ENCODE measurements at places on chromosomes 3 and 15.

GRCh38 chr15:39999538-40000200 is 39.3 kb downstream of the SRP14 start:
- DNase-seq: no peak
- no peak overlapping the region for H3K4me3 ChIP-seq
- no peaks in the 10 kb centered on the region for H3K4me1 ChIP-seq
- no peak overlapping the region for H3K27ac ChIP-seq

GRCh38 chr15:96351761-96352603 is 21.5 kb downstream of the NR2F2 start:
- H3K4me1 ChIP-seq: peaks cover 9% of the 10 kb centered on the region
- no peaks in the 10 kb centered on the region for H3K36me3 ChIP-seq
- H3K27me3 ChIP-seq: peaks cover 66% of the 10 kb centered on the region
- no peak overlapping the region for H3K27ac ChIP-seq

GRCh38 chr3:1227111-1227510 is 134.3 kb downstream of the CNTN6 start:
- no peaks in the 10 kb centered on the region for H3K4me1 ChIP-seq
- DNase-seq: no peak

- no peak overlapping the region for H3K27ac ChIP-seq
- no peak for DNase-seq
- peaks cover 35% of the 10 kb centered on the region for H3K36me3 ChIP-seq
- no peaks in the 10 kb centered on the region for H3K27me3 ChIP-seq
- H3K4me1 ChIP-seq: peaks cover 74% of the 10 kb centered on the region
- no peak overlapping the region for H3K4me3 ChIP-seq
Measured at GRCh38 chr15:60790641-60791040, 311.7 kb upstream of the ICE2 start.

- H3K4me3 ChIP-seq: no peak overlapping the region
- no peak overlapping the region for H3K27ac ChIP-seq
- H3K36me3 ChIP-seq: no peaks in the 10 kb centered on the region
- no peaks in the 10 kb centered on the region for H3K4me1 ChIP-seq
- DNase-seq: no peak
- H3K27me3 ChIP-seq: no peaks in the 10 kb centered on the region
Measured at GRCh38 chr15:66821307-66821706, 119.3 kb downstream of the SMAD6 start.

DNA sequence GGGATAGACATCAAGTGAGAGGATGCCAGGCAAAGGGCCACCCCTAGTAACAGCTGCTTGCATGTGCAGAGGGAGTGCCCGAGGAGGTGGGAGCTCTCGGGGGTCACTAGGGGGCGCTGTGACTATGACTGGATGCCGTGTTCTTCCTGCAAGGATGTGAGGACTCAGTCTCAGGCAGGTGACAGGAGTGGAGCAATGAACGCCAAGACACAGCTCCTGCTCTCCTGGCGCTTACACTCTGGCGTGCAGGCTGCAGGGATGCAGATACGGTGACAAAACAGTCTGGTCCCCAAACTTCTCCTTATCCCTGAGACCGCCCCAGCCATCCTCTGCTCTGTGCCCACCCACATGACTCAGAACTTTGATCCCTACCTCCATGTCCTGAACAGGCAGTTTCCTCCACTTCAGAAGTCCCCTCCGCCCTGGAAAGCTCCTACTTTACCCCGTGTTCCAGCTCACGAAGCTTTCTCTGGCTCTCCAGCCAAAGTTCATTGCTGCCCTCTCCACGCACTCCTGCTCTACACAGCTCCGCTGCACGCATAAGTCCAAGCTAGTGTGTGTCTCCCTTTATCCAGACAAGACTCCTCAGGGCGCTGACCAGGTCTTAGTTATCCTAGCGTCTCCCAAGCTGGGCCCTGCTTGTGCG is 14.7 kb downstream of the RHOV start:
- peak; percentile 92 for DNase-seq
- peaks cover 5% of the 10 kb centered on the region for H3K4me1 ChIP-seq
- H3K4me3 ChIP-seq: no peak overlapping the region
- no peaks in the 10 kb centered on the region for H3K36me3 ChIP-seq
- H3K27me3 ChIP-seq: no peaks in the 10 kb centered on the region

DNA sequence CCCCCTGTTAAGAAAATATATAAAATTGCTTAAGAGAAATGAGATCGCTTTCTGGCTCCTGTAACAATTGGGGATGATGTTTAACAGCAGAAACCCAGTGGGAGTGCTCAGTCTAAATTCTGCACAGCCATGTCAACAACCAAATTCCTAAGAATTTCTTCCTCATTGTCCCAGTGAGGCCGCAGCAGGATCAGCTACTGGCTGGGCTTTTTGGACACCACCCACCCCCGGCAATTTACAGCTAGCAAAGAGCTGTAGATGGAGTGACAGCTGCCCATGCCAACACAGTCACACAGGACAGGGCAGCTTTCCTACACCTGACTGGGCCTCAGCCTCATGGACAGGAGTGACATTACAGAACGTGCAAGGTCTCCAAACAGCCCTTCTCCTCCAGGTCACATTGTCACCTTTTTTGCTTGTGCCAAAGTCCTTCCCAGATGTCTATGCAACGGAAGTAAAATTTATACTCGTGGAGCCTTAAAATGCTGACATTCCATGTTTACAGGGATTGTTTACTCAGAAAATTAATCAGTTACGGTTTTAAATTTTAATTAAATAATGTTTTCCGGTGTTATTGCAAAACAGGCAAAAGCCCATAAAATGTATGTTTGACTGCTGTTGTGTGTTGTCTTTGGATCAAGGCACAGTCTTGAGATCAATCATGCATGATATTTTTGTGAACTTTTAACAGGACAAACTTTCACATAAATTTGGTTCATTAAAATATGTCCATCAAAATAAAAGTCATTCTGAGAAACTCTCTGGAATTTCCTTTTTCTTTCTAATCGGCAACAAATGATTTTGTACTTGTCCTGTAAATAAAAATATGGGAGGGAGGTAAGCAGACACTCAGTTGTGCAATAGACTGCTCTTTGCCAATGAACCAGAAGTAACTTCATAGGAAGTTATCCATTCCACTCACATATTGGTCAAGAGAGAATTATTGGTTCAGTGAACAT is 943.2 kb downstream of the MCTP2 start:
- no peaks in the 10 kb centered on the region for H3K36me3 ChIP-seq
- H3K27me3 ChIP-seq: no peaks in the 10 kb centered on the region
- H3K4me1 ChIP-seq: no peaks in the 10 kb centered on the region
- no peak for DNase-seq
- H3K27ac ChIP-seq: no peak overlapping the region

DNA sequence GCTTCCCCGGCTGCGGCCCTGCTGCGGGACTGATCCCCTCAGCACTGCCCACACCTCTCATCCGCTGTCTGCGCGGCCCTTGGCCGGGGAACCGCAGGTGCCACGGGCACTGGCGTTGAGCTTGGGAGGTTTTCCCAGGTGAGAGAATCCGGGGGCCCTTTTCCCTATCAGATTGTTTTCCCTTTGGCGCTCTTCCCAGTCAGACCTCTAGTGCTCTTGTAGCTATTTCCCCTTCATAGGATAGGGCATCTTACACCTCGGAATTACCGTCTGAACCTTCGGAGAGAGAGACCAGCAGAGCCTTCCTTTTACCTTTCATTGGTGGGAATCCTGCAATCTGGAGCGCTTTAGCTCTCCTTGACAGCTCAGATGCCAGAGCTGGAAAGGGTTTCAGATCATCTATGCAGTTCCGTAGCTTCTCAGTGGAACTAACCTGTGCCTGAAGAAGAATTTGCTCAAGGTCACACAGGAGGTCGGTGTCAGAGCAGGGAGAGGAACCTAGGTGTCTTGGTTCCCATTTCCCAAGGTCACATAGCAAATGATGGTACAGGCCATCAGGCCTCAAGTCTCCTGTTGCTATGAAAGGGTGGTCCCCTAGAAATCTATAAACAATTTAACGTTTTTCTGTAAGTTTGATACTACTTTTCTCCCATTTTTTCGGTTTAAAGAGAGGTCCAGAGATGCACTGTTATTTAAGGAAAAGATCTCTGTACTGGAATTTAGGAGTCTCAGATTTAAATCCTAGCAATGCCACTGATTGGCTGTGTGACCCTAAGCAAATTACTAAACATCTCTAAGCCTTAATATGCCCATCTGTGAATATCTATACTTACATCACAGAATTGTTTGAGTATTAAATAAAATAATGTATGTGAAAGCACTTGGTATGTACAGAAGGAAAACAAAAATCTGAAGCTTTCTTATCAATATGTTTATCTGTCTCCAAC is 916 bp downstream of the IDH3A start:
- peak overlapping the region; percentile 94 for H3K4me3 ChIP-seq
- DNase-seq: no peak
- no peaks in the 10 kb centered on the region for H3K27me3 ChIP-seq
- peak overlapping the region; percentile 45 for H3K27ac ChIP-seq
- H3K36me3 ChIP-seq: peaks cover 5% of the 10 kb centered on the region

GRCh38 chr15:91609966-91610365 is 243.5 kb upstream of the SLCO3A1 start:
- no peak overlapping the region for H3K4me3 ChIP-seq
- no peaks in the 10 kb centered on the region for H3K36me3 ChIP-seq
- peaks cover 2% of the 10 kb centered on the region for H3K27me3 ChIP-seq
- H3K27ac ChIP-seq: no peak overlapping the region
- no peak for DNase-seq

- H3K4me1 ChIP-seq: no peaks in the 10 kb centered on the region
- no peak for DNase-seq
- H3K4me3 ChIP-seq: no peak overlapping the region
- no peaks in the 10 kb centered on the region for H3K36me3 ChIP-seq
- no peaks in the 10 kb centered on the region for H3K27me3 ChIP-seq
- H3K27ac ChIP-seq: no peak overlapping the region
Measured at GRCh38 chr3:73681610-73682009, 56.9 kb upstream of the PDZRN3 start.

GRCh38 chr3:186787642-186788481 is 4.5 kb downstream of the EIF4A2 start:
- H3K27ac ChIP-seq: peak overlapping the region; percentile 99
- H3K4me1 ChIP-seq: peaks cover 46% of the 10 kb centered on the region
- no peaks in the 10 kb centered on the region for H3K27me3 ChIP-seq

DNA sequence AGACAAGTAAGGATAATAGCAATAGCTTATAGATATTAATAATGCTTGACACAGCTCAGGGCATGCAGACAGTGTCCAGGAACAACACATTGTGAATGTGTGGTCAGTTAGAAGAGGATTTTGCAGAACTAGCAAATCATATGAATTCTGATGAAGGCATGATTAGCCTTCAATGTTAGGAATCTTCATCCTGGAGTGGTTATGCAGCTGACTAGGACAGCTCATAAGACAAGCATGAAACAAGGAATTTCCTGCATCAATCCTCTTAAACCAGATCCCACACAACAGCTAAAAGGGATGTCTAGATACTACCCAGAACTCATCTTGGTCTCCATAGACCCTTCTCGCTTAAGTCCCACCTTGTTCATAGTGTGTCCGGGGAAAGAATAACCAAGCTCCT is 499.0 kb upstream of the ATP11B start:
- H3K27ac ChIP-seq: no peak overlapping the region
- no peaks in the 10 kb centered on the region for H3K27me3 ChIP-seq
- no peak for DNase-seq
- H3K4me3 ChIP-seq: no peak overlapping the region

Measured in activated CD4-positive, alpha-beta memory T cell treated with anti-CD3 and anti-CD28 coated beads for 36 hours (primary cell).